COR-L47 (cell line): ENCODE measurements at places on chromosomes 13 and 19.

- DNase-seq: no peak
Measured at GRCh38 chr19:50629801-50630200, 9.9 kb downstream of the SYT3 start.

DNA sequence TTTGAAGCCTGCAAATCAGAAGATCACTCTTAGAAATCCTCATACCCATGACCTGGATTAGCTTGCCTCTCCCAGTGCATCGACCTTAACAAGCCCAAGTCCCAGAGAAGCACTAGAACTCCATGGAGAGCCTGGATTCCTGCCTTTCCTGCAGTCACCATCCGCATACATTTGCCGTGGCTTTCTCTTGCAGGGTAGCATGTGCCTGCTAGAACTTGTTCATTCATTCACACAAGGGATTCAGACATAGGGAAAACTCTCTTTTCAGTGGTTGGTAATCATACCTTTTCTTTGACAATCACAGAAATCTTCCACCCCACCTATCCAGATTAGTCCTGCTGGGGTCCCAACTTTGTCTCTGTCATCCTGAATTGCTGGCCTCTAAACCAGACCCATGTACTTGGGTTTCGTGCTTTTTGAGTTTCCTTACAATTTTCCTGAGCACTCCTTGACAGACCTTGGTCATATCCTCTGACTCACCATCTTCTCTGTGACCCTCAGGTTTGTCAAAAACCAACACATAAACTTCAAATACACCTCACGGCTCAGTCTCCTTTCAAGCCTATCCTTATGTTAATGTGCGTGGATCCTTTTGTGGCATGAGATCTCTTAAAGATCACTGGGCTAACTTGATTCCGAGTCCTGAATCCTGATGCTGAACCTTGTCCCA, 355.0 kb downstream of the MYO16 start:
- DNase-seq: no peak

DNA sequence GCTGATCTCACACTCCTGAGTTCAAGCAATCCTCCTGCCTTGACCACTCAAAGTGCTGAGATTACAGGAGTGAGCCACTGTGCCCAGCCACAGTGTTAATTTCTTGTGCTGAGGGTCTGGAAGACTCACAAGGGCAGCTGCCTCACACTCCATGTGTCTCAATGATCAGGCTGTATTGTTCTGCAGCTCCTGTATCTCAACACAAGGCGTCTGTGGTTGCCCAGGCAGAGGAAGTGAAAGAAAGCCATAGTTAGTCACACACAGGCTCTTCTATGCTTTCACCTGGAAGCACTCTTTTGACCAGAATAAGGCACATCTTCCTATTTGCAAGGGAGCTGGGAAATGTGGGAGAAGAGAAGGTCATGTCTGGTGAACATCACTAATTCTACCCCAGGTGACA, 107.3 kb upstream of the ZNF507 start:
- no peak for DNase-seq

- DNase-seq: no peak
Measured at GRCh38 chr13:42485272-42485671, 88.7 kb upstream of the TNFSF11 start.

GRCh38 chr13:20799726-20800416, 26.1 kb upstream of the EEF1AKMT1 start:
- DNase-seq: no peak

GRCh38 chr19:5679289-5680083, 830 bp downstream of the MICOS13 start:
- no peak for DNase-seq

GRCh38 chr19:30648866-30649862, 277.0 kb downstream of the ZNF536 start:
- no peak for DNase-seq

DNA sequence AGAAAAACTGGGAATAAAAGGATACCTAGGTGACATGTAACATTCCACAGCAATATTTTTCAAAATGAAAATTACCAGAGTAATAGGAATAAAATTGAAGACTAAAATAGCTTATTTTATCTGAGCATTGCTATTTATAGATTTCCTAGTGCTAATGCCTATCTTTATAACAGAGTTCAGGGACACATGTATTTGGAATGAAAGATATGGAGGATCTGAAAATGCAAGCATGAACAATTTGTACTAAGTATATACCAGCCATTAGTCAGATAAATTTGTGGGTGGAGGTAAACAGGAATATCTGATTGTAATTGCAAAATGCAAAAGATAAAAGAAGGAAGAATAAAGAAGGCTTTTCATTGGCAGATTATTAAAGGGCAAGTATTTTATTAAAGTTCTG, 345.9 kb downstream of the GPC5 start:
- DNase-seq: no peak

GRCh38 chr13:33846303-33847062, 28.5 kb downstream of the RFC3 start:
- DNase-seq: no peak

DNA sequence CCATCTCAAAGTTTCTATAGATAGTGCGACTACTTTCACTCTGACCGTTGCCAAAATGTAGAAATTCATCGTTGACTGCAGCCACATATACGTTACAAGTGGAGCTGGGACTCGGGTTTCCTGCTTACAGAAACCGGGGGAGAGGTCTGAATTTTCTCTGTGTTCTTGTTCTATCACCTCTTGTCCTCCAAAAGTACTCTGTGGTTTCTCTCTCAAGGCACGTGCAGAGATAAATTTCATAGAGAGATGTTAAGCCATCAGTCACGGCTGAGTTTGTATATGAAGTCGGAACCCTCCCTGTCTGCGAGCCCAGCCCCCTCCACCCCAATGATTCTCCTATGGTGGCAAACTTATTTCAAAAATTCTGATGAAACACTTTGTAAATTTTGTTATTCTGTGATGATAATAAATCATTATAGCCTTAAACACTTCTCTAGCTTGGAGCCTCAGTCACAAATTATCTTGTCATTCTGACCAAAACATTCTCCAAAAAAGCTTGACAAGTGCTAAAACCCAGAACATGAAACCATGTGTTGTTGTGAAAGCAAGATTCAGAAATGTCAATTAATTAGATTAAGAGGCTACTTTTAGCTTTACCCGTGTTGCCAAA, 87.5 kb downstream of the TSHZ3 start:
- DNase-seq: no peak

DNA sequence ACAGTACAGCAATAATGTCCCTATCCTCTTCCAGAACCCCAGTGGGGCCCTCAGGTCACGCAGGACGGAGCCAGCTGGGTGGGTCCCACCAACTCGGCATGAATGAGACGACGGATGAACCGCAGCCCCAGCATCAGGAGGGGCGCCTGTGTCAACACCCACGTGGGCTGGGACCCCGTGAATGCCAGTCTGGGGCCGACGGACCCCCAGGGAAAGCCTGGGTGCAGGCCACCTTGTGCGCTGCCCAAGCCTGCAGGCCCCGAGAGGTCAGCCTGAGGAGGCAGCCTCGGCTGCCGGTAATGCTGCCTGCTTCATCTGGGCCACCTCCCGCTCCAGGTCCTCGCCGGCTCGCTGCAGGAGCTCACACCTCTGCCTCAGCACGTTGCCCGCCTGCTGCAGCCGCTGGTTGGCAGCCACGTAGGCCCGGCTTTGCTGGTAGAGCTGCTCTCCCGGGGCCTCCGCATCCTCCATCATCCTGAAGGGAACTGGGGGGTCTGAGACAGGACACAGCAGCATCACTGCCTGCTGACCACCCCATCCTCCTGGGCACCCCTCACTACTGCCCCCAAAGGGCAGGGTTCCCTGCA, 4.2 kb downstream of the C19orf25 start:
- no peak for DNase-seq

DNA sequence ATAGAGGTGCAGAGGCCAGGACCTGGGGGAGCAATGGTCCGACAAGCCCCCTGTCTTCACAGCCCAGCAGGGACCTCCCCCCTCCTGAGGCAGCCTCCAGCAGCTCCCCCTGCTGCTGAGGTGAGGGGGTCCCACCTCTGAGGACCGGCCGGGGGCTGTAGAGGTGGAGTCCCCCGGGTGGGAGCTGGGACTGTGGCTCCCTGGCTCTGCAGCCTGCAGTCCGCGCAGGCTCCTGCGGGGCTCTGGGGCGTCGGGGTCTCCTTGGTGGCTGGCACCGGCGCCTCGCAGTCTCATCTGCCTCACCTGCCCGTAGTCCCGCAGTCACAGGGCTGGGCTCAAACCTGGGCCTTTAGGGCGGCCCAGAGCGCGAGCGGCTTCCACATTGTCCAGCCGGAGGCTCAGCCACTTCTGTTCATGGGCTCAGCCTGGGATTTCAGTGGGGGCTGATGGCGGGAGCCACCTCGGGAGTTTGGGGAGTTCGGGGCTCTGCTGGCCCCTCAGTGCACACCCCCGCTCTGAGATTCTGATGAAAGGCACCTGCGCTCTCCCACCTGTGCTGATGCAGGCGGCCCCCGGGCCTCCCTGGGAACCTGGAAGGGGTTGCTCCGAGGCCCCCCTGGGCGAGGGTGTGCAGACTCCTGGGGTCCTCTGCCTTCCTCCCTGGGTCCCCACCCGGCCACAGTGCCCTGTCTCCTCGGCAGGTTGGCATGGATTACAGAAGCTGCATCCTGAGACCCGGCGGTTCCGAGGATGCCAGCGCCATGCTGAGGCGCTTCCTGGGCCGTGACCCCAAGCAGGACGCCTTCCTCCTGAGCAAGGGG, 7.0 kb upstream of the ZNF554 start:
- no peak for DNase-seq

GRCh38 chr13:41709511-41709910, 251.4 kb downstream of the VWA8 start:
- no peak for DNase-seq

GRCh38 chr13:73288596-73288995, 229.8 kb downstream of the KLF5 start:
- DNase-seq: no peak

GRCh38 chr13:27446986-27447583, 3.3 kb downstream of the MTIF3 start:
- no peak for DNase-seq

GRCh38 chr13:21282065-21282464, 105.6 kb downstream of the MRPL57 start:
- no peak for DNase-seq

DNA sequence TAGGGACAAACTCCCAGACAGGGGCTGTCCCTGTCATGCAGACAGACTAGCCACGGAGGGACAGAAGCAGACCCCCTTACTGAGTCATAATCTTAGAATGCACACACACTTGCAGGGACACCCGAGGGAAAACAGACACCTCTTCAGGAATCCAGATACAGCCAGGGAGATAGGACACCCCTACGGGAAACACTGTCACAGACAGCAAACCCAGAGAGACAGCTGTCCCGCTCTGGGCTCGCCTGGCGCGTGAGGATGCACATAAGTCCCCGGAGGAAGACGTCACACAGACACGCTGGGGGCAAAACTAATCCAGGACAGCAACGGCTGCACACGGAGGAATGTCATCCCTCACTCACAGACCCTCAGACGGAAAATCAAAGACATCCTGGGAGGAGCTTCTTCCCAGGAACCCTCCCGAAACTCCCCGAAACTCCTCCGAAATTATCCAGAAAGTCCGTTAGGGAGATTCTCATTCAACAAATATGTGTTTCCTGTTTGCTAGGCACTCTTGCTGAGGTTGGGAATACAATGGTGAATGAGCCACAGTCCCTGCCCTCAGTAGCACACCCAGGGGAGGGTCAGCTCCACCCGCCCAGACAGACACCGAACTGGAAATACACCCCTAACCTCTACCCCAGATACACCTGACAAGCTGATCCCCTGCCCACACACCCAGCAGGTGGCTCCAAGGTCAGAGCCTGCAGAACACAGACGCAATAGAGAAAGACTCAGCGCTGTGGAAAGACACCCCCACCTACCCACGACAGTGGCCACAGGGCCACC, 15.2 kb upstream of the TOMM40 start:
- no peak for DNase-seq

DNA sequence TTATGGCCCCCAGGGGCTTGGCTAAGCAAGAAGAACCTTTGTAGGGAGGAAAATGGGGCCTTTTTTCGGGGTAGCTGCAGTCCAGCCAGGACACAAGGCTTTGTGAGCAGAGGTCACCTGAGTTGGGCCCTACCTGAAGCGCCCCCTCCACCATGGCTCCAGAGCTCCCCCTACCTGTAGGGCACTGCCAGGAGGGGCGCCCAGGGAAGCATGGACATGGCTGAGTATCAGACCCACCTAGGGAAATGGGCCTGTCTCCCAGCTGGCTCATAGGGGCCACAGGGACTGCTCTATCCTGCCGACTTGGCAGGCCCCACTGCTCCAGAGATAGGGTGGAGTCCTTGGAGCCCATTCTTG, 9.0 kb upstream of the CEBPA start:
- no peak for DNase-seq

DNA sequence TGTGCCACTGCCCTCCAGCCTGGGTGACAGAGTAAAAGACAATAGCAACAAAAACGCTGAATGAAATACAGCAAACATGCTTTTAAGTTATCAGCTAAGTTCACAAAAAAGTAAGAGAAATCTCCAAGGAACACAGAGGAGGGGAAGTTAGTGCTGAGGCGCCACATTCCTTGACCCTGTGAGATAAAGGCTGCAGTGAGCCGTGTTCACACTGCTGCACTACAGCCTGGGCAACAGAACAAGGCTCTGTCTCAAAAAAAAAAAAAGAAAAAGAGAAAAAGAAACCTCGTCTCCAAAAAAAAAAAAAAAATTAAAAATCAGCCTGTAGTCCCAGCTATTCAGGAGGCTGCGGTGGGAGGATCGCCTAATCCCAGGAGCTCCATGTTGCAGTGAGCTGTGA, 16.3 kb upstream of the DOCK6 start:
- DNase-seq: no peak

GRCh38 chr13:111216166-111216960, 101.3 kb downstream of the ARHGEF7 start:
- DNase-seq: peak; percentile 61

- DNase-seq: peak; percentile 32
Measured at GRCh38 chr19:13277104-13277809, 127.0 kb downstream of the IER2 start.

DNA sequence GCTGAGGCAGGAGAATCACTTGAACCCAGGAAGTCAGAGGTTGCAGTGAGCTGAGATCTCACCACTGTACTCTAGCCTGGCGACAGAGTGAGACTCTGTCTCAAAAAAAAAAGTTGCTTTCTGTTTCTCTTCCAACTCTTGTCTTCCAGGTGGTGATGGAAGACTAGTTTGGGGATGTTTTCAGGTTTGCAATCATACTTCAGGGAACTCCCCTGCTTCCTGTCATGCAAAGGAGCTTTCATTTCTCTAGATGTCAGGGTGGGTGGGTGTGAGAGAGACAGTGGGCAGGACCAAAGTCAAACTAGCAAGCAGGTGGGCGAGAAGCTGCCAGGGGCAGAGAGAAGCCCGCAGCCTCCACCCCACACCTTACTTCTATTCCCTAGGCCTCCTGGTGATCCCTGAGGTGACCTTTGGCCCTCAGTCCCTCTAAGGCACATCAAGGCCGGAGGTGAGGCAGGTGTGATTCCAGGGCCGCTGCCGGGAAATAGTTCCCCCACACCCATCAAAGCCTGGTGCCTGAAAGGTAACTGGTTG, 25.7 kb downstream of the CCNE1 start:
- DNase-seq: no peak
